Stimulated activated CD8-positive, alpha-beta memory T cell treated with anti-CD3 and anti-CD28 coated beads, Interleukin-2, amount 100 ng/mL, for 1 hour (primary cell): ENCODE measurements at places on chromosomes 11 and 22.

- no peak for DNase-seq
Observed at GRCh38 chr22:23773483-23774113, 949 bp downstream of the MMP11 start.

GRCh38 chr11:96315476-96315875, 27.5 kb downstream of the MAML2 start:
- no peak for DNase-seq

DNA sequence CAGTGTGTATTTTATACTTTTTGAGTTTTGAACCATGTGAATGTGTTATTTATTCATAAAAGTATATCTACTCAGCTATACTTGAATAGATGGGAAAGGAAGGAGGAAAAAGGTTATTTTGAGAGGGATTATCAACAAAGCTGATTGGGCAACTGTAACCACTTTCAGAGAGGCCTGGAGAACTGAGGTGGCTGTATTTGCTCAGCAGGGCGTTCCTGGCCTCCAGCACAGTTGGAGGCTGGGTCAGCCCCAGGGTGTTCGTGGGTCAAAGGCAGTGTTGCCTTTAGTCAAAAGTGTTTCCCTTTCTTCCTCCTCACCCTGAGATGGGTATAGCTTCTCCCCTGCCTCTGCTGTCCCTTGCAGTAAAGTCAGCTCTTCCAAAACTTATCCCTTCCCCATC, 26.7 kb downstream of the ASCC2 start:
- no peak for DNase-seq

DNA sequence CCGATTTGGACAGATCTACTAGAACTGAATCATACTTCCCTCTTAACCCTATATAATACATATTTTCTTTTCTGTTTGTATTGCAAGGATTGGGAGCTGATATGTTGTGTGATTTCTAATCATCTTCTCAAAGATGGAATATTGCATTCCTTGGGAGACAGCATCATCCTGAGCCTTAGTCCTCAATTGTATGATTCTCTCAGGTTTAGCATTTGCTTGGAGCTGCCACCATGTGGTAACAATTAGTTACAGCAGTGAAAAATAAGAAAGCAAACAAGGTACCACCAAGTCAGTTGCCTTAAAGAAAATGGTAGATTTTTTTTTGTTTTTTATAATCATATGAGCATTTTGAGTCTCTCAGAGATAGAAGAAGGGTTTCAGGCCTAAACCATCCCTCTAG, 11.9 kb downstream of the SNX19 start:
- no peak for DNase-seq

- DNase-seq, result no peak
Observed at GRCh38 chr11:13311570-13311969, 34.0 kb downstream of the BMAL1 start.

DNA sequence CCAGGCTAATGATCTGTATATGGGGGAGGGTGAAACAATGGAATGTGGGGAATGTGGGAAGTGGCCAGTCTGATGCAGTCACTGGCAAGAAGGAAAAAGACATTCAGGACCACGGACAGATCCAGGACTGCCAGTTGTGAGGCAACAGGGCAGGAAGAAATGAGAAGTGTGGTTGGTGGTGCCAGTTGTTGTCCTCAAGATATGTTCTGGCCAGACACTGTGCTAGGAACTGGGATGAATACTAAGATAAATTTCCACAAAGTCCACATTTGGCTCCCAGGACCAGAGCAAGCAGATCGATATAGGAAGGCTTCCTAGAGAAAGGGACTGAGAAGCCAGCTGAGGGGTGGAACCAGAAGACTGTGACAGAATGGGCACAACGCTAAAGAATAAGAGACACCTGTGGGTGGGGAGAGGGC, 6.8 kb upstream of the TPBGL start:
- no peak for DNase-seq

DNA sequence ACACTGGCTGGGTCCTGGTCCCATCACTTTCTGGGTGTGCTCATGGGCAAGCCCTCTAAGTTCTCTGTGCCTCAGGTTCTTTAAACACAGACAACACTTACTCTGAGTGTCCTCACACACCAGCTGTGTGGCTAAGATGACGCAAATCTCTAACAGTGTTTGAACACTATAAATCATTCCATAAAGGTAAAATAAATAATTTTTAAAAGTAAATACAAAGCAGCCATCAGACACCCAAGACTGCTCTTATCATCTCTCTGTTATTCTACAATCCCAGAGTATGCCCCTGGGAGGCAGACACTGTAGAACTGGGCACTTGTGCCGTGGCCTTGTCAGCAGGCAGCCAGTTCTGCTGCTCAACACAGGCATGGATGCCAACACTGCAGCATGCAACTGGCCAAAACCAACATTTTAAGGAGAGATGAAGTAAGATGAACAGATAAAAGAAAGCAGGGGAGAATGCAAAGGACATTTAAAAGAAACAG, 56.8 kb downstream of the RPL27A start:
- DNase-seq, result no peak

GRCh38 chr11:17267576-17267975, 9.0 kb upstream of the NUCB2 start:
- DNase-seq, result no peak

- no peak for DNase-seq
Observed at GRCh38 chr22:41596776-41597634, 7.4 kb upstream of the PMM1 start.

- DNase-seq, result no peak
Observed at GRCh38 chr11:112453601-112454577, 193.2 kb upstream of the PLET1 start.

DNA sequence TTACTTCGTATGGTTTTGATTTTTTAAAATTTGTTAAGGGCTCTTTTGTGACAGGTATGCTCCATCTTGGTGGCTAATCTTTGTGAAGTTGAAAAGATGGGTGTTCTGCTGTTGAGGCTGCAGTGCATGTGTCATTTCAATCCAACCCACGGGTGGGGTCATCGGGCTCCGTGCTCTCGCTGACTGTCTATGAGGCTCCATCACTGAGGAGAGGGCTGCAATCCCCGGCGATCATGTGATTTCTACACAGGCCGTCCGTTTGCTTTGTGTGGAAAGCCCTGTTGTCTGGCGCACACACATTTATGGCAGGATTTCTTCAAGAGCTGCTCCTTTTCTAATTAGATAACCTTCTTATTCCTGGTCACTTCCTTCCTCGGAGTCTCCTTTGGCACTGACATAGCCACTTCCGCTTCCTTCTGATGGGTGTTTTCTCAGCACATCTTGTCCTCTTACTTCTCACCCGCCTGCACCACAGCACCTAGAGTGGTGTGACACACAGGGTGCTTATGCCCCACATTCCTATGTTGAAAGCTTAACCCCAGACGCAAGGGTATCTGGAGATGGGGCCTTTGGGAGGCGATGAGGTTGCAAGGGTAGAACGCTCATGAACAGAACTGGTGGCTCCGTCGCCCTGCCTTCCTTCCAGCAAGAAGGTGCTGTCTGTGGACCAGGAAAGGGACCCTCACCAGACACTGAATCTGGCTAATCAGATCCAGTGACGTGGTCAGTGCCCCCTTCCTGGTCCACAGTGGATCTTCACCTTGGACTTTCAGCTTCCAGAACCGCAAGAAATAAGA, 9.4 kb downstream of the MOB2 start:
- no peak for DNase-seq

- DNase-seq, result no peak
Observed at GRCh38 chr22:41862160-41862529, 29.2 kb downstream of the SREBF2 start.

DNA sequence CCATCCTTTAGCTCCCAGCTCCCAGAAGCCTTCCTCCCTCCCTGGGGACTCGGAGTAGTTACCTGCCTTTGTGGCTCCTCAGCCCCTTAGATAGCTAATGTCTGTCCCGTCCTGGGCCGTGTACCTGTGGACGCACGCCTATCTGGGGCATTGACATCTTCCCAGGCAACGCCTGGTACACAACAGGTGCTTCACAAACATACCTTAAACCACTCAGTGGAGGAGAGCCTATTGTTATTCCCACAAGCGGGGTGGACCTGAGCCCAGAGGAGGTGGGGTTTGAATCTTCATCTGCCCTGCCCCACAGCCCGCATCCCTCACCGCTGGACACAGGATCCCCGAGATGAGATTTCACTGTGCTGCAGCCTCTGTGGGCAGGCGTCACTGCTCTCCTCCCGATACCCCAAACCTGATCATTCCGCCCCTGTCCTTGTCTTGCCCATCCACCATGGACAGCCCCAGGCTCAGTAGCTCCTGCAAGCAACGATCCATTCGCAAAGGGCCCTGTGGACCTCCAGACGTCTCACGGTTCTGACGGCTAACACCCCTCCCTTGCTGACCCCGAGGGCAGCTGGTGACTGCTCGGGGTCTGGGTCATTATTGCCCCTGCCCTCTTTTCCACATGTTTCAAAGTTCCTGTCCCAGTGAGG, 73.8 kb upstream of the SHISAL1 start:
- DNase-seq, result no peak

- no peak for DNase-seq
Observed at GRCh38 chr11:67286621-67287333, 2.3 kb upstream of the ANKRD13D start.

GRCh38 chr11:64364911-64365310, 5.9 kb downstream of the RPS6KA4 start:
- DNase-seq, result no peak

DNA sequence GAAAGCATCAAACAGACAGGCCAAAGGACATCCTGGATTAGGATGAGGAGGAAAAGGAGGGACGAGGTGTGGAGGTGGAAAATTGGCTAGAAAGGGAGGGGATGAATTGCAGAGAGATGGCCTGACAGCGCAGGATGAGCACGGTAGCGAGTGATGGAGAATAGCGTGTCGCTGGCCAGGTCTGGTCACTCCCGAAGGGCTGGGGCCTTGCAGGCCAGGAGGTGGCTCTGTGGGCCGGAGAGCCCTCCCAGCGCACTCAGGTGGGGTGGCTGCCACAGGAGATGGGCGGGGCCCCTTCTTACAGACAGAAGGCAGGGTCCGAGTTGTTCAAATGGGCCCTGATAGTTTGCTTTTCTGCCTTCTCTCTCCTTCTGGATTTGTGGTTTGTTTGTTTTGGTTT, 37.1 kb upstream of the THY1 start:
- DNase-seq, result no peak

GRCh38 chr22:22787786-22788459, 99.7 kb upstream of the IGLL5 start:
- peak; percentile 55 for DNase-seq

DNA sequence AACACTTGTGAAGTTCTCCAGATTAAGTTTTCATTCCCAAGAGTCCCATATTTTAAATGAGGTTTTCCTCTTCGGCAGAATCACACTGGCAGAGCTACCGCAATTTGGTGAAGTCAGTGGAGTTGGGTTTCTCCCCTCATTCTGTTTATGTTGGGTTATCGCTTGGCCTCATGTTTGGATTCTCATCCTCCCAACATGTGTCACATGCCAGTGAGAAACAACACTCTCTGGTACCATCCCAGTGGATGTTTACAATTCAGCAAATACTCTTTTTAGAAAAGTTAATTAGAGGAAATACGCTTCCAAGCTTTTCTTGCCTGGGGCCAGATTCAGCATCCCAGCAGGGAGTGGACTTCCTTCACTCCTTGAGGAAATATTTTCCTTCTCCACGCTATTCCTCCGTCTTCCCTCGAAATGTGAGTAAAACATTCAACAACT, 2.1 kb downstream of the PAMR1 start:
- no peak for DNase-seq

- peak; percentile 92 for DNase-seq
Observed at GRCh38 chr11:69674886-69675714, at the start of gene LTO1. Gene LTO1, minus strand, starts transcription at chr11:69675353. Its CDS starts 114 bp downstream, at chr11:69675239.

- no peak for DNase-seq
Observed at GRCh38 chr11:64799623-64800302, 3.3 kb downstream of the MAP4K2 start.

- DNase-seq, result no peak
Observed at GRCh38 chr11:10307022-10307399, 2.1 kb downstream of the ADM start.

DNA sequence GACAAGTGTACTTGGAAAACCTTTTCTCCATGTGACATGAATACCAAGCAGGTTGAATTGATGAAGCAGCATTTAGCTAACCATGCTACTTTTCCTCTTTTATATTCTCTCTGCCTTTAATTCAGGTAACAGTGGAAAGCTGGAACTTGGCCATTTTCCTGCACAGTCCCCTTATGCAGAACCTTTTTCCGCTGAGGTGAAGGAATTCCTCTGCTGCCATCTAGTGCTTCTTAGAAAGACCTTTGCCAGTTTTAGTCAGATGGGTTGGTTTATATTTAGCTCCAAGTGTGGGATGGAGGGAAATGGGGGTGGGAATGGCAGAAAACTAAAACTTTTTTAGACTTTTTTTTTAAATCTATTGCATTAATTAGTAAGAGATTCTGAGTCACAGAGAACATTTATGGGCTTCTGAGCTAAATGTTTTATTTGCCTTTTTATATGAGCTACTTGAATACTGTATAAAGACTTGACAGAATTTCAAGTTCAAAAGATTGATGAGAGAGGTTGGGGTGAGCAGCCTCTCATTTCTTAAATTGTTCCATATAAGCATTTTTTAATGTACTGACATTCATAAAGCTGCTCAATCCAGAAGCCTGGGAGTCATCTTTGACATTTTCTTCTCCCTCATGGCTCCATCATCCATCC, 153.9 kb upstream of the ZC3H12C start:
- no peak for DNase-seq

DNA sequence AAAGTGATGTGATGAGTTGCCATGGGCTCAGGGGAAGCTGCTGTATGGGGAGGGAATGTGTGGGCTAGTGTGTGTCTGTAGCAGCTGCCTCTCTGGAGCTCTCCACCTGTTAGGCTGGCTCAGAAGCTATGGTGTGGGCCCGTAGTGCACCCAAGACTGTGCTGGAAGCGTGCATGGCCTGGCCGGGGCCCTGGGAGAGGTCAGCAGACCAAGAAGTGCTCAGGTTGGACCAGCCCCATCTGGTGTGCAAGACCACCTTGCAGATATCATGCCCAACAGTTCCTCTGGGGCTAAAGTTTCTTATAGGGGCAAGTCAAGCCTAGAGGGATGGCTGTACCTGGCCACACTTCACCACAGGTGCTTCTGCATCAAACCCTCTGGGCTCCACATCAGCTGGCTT, 274.4 kb upstream of the CCDC179 start:
- no peak for DNase-seq

DNA sequence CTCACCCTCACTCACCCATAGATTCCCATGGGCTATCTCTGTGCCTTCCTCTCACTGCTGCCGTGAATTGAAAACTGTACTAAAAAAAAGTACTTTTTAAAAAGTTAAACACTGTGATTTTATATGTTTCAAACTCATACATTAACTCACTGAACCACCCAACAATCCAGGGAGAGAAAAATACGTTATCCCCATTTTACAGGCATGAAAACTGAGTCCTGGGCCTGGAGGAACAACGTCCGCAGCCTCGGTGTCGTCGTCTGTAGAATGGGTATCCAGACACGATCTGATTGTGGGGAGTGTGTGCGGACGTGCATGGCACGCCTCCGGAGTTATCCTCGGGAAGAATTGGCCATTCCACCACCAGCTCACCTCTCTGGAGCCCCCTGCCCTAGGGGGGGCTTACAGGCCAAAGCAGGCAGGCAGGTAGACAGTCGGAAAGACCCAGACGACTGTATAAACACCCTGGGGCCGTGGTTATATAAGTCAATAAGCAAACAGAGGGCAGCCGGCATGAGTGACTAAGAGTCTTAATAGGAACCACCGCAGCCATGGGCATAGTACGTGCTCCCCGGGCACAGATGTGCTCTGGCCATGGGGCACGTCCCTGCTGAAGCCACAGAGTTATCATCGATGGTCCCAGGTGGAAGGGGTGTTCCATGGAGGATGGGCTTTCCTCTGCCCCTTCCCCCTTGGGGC, 7.1 kb upstream of the PDGFB start:
- DNase-seq, result no peak

- DNase-seq, result no peak
Observed at GRCh38 chr22:17954200-17954859, 70.0 kb downstream of the MICAL3 start.

GRCh38 chr11:123011510-123011909, 29.9 kb upstream of the BSX start:
- no peak for DNase-seq

- DNase-seq, result no peak
Observed at GRCh38 chr22:20652130-20652529, 121.8 kb upstream of the SERPIND1 start.
